ENCODE measurements at places on chromosomes 16 and 17.

DNA sequence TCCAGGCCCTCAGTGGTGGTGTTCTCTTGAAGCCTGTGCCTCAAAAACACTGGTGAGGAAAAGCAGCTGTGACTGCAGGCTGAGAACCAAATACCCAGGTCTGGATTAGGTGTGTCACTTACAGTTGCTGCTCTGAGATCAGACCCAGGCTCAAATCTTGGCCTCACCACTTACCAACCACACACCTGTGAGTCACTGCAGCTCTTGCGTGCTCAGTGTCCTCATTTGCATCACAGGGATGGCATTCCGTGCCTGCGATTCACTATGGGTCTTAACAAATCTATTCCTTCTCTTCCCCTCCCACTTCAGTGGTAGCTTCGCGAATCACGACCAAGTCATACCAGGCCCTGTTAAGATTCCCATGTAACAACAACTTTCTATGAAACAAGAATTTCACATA, 233.4 kb upstream of the HSBP1 start:
- DNase-seq: peak; percentile 34

DNA sequence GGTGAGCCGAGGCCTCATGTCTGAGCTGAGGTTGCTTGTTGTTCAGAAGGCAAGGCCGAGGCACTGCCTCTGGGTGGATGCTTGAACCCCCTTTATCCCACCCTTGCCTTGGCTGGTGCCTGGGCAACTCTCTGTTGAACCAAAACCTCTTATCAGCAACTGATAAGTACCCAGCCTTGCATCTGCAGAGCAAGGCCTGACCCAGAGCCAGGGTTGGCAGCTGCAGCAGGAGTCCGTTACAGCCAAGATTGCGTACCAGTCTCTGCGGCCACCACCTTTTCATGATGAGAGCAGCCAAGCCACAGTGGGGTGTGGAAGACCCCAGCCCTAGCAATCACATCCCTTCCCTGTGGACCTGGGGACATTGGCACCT, 118.3 kb downstream of the RAB11FIP4 start:
- DNase-seq: no peak

DNA sequence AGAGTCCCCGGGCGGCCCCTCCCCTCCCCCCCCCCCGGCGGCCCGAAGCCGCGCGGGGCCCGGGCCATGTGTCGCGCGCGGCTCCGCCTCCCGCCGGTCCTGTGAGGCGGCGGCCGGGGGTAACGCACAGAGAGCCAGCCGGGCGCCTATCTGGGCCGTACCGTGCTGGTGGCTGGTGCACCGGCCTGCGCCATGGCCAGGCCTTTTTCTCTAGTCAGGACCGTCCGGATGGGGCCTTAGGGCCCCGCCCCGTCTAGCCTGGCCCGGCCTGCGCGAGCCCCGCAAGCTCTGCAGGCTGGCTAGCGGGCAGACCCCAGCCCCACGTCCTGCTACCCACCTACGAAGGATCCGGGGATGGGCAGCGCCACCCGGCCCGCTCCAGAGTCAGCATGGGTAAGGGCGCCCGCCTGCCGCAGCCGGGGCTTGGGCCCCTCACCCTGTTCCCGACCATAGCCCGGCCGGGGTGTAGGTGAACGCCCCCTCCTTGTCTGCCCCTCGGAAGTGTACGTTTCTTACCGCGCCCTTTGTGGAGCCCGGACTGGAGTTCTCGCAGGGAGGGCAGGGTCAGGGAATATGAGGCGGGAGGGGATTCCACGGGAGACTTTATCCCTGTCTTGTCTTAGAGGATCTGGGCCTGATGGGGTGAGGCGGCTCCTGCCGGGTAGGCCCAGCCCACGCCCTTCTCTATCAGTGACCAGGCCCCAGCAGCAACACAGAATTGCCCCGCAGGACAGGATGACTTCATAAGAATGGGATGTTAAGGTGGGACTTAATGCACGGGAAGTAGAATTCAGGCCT, at the start of gene CENPT:
Gene CENPT (minus strand): TSS at position 630 of the 798 bp plus-strand sequence. CDS start 13,834 bp downstream, outside the sequence.
- no peak for DNase-seq

- no peak for DNase-seq
Observed at GRCh38 chr17:32519228-32520103, 32.7 kb downstream of the CDK5R1 start.
